ENCODE measurements at places on chromosomes 6 and 20. TPM values are rescaled to one million over a fixed set of nuclear protein-coding genes. Genes with fewer than 3 reads are reported as not detected.

DNA sequence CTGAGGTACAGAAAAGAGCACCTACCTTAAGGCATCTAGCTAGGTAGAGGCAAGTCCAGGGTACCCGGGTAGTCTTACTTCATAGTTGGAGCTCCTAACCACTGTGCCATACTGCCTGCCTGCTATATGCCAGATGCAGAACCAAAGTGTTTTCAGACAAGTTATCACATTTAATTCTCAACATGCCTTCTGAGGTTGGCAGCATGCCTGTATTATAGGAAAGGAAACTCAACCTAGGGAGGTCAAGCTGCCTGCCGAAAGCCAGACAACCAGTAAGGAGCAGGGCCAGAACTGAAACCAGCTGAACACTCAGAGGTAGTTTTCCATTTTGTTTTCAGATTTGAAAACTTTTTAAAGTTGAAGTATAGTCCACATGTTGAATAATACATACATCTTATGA is 5.4 kb downstream of the CTNNBL1 start:
- no peak for DNase-seq

- no peak for DNase-seq
These were observed 399.3 kb downstream of the KHDRBS2 start for GRCh38 chr6:61886608-61887259.

- DNase-seq, result no peak
These were observed 5.6 kb upstream of the RPS21 start for GRCh38 chr20:62381202-62381797.

Gene BANF2
- total RNA-seq, result not detected

All from chondrocyte (in vitro differentiated cells).